ENCODE measurements at places on chromosomes 2 and 18.

GRCh38 chr2:239329972-239330572 lies 70.7 kb downstream of the HDAC4 start:
- DNase-seq = no peak

- DNase-seq = no peak
Measured at GRCh38 chr2:195092341-195092740, 564.7 kb upstream of the SLC39A10 start.

DNA sequence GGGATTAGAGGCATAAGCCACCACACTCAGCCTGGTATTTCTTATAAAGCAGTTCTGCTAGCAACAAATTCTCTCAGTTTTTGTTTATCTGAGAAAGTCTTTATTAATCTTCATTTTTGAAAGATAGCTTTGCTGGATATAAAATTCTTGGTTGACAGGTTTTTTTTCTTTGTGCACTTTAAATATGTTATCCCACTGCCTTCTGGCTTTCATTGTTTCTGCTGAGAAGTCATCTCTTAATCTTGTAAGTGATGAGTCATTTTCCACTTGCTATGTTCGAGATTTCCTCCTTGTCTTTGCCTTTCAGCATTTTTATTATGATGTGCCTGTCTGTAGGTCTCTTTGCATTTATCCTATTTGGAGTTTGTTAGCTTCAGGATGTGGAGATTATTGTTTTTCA lies 5.9 kb upstream of the ELAC1 start:
- DNase-seq = no peak

GRCh38 chr2:86621280-86621943 lies 2.3 kb downstream of the RNF103 start:
- no peak for DNase-seq

GRCh38 chr2:234476766-234477165 lies 20.1 kb downstream of the ARL4C start:
- DNase-seq = no peak

DNA sequence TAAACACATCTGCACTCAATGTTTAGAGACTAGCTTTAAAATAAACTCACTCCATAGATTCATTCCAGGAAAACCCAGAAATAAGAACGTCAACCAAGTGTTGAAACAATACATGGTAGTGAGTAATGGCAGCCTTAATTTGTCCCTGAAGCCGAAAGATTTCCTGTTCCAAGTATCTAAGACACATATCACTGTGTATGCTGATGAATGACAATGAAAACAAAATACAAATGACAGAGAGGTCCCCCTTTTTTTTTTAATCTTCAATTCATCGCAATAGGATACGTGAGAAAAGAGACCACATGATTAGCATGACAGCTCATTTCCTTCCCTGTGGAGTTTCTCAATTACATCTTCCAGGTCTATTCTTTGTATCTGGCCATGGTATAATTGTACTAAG lies 160.5 kb upstream of the STK17B start:
- no peak for DNase-seq

DNA sequence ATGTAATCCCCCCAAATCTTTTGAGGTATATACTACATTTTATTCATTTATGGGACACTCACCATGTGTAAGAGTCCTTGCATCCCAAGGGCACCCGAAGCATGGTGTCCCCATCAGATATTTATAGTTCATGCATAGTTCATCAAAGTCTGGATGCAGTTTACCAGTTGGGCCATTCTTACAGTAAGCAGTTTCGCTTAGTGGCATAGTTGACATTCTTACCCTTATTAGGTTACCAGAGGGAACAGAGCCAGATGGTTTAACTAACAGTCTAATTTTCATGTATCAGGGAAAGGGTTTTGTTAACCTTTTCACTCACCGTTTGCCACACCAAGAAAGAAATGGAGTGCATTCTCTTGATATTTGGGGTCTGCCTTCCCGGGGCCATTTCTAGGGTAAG lies 7.1 kb downstream of the ZNF407 start:
- DNase-seq = no peak

GRCh38 chr2:215537611-215538010 lies 101.7 kb upstream of the FN1 start:
- no peak for DNase-seq

DNA sequence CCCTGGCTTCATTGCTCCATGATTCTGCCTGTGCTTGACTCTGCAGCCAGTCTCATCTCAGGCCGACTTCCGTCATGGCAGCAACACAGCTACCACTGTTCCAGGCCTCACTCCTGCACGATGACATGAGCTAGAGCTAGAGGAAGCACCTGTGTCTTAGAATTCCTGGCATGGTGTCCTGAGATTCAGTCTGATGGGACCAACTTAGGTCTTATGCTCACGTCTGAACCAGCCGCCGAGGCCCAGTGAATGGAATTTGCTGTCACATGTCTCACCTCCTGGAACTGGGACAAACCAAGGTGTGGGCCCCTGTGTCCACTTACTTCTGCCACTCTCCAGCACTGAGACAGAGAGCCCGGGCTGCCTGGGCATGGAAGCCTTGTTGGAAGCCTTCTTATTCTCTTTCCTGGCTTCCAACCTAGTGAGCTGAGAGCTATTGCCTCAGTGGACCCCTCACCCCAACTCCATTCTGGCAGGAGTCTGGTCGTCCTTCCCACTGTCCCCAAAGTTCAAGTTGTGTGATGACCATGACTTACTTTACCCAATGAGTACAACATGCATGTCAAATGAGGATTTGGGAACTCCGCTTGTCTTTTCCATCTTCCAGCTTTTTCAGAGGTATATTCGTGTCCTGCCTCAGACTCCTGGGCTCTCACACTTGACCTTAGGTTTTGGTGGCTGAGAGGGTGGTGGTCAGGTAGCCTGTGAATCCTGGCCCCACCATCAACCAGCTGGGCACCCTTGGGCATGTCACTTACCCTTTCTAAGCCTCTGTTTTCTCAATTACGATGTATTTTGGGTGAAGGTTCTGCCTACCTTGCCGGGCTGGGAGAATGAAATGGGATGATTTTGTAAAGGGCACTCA lies 39.1 kb upstream of the HS6ST1 start:
- no peak for DNase-seq

GRCh38 chr2:33210626-33211025 lies 263.9 kb downstream of the LTBP1 start:
- no peak for DNase-seq

- DNase-seq = no peak
Measured at GRCh38 chr18:37445836-37446235, 119.8 kb downstream of the CELF4 start.

DNA sequence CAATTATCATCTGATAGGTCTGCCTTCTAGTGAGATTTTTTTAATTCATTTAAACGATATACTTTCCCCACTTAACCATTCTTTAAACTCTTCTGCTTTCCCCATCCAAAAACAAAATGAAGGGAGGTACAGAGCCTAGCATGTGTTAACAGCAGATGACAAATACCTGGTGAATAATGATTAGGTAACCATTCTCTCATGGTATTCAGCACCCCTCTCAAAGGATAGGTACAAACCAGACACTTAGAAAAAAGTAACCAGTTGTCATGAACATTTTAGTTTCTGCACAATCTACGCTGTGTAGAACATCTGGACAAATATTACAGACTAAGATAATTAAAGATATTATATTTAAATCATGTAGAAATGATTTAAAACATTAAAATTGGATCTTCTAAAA lies 56.3 kb downstream of the DNAH7 start:
- DNase-seq = no peak

GRCh38 chr2:159298967-159299366 lies 12.5 kb upstream of the WDSUB1 start:
- DNase-seq = no peak

- no peak for DNase-seq
Measured at GRCh38 chr2:144011098-144011497, 508.8 kb downstream of the ZEB2 start.

- DNase-seq = no peak
Measured at GRCh38 chr2:38748943-38749804, 2.0 kb downstream of the SRSF7 start.

DNA sequence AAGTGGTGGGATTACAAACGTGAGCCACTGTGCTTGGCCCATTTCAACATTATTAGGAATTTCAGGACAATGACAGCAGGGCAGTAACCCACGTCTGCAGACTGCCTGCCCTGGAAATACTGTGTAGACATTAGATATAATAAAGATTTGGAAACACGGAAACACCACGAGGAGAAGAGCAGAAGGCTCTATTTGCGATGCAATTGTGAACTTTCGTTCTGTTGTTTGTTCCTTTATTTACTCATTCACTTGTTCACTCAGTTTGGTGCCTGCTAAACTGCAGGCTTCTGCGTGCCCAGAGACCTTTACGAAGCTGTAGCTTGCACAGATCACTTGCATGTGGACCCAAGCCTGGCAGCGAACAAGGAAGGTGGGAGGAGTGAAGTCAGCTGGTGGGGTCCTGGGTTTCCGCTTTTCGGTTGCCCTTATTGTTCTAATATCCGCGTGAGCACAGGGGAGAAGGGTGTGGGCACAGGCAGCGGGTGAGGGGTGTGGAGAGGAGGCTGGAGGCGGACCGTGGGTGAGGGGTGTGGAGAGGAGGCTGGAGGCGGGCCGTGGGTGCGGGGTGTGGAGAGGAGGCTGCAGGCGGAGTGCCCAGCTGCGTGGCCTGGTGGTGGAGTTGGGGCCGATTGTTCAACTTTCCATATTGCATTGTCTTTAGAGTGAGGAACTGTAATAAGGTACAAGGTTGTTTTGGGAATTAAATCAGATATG lies 3.4 kb downstream of the COLEC11 start:
- no peak for DNase-seq

DNA sequence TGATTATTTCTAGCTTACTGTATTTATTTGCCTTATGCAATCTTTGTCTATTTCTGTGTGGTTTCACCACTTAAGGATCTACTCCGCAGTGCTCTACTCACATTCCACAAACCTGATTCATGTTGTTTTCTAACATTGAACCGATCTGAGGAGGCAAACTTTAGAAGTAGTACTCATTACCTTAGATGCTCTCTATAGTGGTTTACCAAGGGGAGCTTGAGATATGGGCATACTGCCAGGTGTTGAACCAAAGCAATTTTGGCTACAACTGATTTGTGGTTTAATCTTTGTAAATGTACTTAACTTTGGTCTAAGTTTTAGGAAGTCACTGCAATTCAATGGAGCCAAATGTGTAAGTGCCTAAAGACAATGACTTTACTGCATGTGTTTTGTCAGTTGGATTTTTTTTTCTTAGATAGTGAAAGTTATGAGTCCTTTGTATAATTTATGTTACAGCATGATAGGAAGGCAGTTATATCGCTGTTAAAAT lies 50.1 kb downstream of the MAP2 start:
- no peak for DNase-seq

- DNase-seq = no peak
Measured at GRCh38 chr2:176192351-176192750, 3.9 kb downstream of the HOXD1 start.
